Posterior cingulate gyrus (tissue), 11 donors: ENCODE measurements at places on chromosomes 16 and 17.

- DNase-seq, result peak; percentile 91
Measured at GRCh38 chr16:72921620-72922019, 126.3 kb downstream of the ZFHX3 start.

DNA sequence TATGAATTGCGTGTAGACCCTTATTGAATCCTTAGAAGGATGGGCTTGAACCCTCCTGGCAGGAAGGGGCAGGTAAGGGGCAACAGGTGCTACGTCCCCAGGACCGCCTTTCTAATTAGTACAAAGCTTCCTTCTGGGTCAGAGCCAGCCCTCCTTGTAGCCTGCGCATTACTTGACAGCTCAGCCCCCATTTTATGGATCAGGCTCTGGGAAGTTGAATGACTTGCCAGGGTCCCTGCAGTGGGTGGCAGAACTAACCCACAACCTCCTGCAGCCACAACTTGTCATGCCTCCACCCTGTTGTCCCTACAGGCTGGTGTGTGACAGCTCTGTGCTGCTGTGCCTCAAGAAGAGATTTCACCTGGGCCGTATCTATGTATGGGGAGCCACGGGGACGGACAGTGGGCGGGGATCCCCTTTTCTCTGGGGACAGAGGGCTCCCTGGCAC, 2.7 kb downstream of the MYO15B start:
- no peak for DNase-seq

GRCh38 chr17:12422651-12423050, 243.0 kb upstream of the MYOCD start:
- no peak for DNase-seq

DNA sequence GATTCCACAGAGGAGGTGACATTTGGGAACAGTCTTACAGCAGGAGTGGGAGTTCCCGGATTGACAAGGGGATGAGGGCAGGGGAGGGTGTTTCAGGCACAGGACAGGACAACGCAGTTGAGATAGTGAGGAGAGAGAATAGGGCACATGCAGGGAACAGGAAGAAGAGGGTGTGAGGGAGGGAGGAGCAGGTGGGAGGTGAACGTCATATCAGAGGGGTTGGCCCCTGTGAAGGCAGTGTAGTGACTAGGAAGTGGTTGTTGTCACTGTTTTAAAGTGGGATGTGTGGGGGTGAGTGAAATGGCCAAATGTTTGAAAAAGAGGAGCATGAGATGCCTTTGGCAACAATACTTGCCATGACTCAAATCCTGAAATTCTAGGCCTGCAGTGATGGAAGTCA, 12.2 kb downstream of the PRKCB start:
- DNase-seq, result no peak

DNA sequence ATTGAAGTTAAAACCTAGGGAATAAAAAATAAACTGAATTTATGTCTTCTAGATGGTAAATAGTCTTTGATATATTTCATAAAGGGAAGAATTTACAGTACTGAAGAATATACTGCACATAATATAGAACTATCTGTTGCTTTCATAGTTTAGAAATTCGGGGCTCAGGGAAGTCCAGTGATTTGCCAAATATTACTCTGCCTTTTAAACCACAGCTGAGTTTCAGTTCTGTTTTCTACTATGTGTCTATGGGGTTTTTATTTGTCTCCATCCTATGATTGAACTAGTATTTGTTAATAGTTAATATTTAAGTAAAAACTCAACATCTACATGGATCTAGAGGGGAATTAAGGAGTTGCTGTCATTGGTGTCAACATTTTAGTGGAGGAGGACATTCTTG, 715.0 kb upstream of the CDH8 start:
- no peak for DNase-seq

DNA sequence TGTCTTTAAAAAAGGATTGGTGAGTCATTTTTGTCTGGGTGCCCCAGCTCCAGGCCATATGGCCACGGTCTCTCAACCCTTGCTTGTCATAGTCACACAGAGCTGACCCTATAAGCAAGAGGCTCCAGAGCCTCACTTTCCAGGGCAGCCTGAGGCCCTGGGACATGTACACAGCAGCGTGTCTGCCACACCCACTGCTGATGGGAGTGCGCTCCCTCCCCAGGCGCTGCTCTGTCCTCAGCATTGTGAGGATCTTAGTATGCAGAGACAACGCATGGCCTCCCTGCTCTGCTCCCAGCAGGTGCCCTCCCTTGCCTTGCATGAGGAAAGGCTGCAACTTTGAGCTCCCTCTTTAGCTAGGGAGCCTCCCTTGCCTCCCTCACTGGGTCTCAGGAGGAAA, 80.8 kb upstream of the CRHR1 start:
- no peak for DNase-seq

DNA sequence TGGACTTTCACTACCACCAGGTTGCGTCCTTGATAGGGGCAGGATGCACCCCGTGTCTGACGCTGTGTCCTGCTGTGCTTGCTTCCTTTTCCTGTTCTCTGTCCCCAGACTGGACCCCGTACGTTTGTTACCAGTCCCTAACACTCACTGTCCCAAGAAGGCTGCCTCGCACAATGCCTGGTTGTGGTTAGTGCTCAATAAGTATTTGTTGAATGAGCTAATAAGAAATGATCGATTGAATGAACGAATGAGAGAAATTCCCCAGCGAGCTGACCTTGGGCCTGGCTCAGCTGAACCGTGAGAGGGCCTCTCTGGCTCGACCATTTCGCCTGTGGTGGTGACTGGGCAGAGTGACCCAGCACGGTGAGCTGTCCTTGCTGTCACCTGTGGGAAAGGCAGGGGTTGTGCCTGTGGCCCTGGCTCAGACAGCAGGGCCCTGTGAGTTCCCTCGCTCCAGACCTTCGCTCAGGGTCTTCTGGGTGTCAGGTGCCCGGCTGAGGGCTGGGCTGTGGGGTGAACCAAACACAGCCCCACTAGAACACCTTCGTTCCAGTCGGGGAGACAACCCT, 20.9 kb downstream of the CMIP start:
- DNase-seq, result no peak

- DNase-seq, result no peak
Measured at GRCh38 chr17:8029121-8029520, 9.7 kb upstream of the ALOX15B start.

DNA sequence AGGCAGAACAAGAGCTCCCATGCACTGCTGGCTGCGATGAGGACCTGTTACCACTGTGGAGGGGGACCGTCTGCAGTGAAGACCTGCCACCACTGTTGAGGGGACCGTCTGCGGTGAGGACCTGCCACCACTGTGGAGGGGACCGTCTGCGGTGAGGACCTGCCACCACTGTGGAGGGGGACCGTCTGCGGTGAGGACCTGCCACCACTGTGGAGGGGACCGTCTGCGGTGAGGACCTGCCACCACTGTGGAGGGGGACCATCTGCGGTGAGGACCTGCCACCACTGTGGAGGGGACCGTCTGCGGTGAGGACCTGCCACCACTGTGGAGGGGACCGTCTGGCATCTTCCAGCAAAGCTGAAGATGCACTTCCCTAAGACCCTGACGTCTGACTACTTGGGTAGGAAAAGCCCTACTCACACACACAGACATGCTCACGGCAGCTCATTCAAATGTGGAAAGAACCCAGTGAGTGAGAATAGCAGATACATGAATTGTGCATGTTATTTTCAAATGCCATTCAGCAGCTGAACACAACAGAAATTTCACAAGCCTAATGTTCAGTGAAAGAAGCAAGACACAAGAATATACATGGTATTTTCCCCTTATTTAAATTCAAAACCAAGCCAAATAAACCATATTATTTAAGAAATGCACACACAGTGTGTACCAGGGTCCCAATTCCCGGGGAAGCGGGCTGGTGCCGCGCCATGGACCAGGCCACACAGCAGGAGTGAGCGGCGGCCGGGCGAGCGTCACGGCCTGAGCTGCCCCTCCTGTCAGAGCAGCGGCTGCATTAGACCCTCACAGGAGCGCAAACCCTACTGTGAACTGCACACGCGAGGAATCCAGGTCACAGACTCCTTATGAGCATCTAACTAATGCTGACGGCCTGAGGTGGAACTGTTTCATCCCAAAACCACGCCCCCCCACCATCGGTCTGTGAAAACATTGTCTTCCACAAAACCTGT, 64.2 kb upstream of the METRNL start:
- DNase-seq, result no peak

DNA sequence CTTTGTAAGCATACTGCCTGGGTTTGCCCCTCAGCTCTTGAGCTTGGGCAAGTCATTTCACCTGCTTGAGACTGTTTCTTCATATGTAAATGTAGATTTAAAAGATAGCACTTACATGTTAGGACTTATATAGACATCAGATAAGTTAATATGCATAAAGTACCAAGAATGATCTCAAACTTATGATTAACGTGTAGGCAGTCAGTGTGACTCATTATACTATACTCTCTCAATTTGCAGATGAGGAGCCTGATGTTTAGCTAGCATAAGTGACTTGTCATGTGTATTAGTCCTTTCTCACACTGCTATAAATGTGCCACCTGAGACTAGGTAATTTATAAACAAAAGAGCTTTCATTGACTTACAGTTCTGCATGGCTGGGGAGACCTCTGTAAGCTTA, 690.5 kb downstream of the KCNJ2 start:
- DNase-seq, result no peak

DNA sequence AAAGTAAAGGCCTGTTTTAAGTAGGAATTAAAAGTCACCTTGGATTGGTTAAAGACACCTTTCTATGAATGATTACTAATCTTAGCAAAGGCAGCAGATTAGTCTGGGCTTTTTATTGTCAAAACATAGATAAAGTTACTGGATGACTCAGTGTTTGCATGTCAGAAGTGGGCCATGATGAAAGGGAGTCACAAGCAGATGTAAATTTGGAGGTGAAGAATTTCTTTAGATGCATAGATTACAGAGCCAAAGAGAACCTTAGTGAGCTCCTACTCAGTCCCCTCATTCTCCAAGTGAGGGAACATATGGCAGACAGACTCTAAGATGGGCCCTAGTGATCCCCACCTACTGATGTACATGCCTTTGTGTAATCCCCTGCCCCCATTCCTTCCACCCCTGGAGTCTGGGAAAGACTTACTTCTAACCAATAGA, 124.5 kb downstream of the HS3ST3A1 start:
- DNase-seq, result no peak

DNA sequence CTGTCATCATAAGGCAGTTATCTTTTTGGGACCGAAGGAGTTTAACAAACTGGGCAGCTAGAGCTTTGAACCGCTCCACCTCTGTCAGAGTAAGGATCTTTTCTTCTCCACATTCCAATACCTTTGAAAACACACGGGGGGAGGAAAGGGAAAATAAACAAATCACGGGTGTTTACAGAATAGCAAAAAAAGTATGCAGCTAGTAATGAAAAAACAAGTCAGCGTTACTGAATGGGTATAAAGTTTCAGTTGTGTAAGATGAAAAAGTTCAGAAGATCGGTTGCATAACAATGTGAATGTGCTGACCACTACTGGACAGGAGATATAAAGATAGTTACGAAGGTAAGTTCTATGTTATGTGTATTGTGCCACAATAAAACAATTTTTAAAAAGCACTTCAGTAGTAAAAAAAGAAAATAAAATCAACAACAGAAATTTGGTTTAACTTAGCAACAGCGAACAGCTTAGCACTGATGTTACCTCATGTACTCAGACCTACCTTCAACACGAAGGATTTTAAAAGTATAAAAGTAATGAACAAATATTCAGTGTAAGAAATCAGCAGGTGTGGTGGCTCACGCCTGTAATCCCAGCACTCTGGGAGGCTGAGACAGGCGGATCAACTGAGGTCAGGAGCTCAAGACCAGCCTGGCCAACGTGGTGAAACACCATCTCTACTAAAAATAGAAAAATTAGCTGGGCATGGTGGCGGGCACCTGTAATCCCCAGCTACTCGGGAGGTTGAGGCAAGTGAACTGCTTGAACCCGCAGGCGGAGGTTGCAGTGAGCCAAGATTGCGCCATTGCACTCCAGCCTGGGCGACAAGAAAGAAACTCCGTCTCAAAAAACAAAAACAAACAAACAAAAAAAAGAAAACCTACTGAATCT, 34.3 kb downstream of the MARF1 start:
- DNase-seq, result no peak

DNA sequence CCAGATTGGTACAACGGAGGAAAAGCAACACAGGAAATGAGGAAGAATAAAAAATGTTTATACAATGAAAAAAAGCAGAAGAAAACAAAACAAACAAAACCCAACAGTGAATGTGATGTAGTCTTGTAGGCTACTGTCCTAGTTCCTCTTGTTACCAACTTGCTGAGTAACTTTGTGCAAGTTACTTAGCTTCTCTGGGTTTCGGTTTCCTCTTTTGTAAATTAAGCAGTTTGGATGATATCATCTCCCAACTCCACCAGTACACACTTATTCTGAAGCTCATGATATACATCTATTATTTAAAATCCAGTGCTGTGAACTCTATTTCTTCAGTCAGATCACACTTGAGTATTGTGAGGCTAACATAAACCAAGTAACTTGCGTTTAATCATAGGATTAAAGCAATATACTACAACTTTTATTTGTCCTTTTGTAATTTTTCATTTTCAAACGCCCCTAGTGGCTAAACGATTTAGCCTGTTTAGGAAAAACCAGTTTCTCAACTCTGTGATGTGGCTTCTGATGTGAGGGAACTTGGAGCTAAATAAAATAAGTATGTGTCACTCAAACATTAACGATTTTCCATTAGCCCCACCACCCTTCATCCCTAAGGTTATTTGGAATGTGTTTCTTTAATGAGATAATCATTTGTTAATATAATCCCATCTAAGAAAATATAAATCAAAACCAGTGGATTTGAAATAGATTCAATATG, 1.4 kb upstream of the UNK start:
- DNase-seq, result no peak

DNA sequence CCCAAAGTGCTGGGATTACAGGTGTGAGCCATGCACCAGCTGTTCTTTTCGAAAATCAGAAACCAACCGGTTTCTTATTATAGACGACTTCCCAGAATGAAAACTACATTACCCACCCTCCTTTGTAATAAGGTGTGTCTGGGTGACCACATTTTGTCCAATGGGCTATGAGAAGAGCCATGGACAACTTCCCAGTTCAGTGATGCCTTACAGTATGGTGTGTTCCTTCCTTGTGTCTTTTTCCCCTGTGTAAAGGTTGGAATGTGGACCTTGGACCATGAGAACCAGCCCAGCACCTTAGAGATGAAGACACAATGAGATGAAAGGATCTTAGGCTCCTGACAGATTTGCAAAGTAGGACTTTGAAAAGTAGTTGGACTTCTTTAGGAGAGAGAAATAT, 85.0 kb upstream of the ATF7IP2 start:
- DNase-seq, result no peak

DNA sequence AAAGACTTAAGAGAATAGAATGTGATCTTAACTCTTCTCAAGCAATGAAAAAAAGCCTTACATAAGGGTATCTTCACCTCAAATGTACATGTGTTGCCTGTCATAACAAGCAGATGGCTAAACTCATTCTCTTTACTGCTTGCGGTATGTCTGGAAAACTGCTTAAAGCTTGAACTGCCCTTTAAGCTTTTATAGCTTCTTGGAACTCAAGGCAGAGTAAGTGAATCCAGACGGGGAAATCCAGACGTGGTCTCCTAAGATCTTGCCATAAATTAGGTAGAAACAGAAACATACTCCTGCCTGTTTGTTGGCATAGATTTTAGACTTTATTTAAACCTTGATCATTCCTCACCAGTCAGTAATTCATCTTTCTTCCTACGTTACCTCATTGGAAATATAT, 19.6 kb downstream of the CLUAP1 start:
- no peak for DNase-seq

GRCh38 chr16:77430787-77431585, 3.8 kb downstream of the ADAMTS18 start:
- DNase-seq, result no peak
